ENCODE measurements at places on chromosomes 13 and 19.

DNA sequence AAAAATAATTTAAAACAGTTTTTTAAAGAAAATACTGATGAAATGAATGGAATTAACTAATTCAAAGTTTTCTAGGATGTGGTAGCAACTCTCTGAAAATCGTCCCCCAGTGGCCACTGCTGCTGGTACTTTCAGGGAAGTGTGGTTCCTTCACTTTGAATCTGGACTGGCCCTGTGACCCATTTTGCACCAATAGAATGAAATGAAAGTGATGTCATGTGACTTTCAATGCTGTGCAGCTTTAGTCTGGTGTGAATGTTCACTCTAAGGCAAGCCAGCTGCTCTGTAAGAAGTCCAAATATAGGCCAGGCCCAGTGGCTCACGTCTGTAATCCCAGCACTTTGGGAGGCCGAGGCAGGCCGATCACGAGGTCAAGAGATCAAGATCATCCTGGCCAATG, 26.4 kb upstream of the HNRNPA1L2 start:
- no peak for DNase-seq

DNA sequence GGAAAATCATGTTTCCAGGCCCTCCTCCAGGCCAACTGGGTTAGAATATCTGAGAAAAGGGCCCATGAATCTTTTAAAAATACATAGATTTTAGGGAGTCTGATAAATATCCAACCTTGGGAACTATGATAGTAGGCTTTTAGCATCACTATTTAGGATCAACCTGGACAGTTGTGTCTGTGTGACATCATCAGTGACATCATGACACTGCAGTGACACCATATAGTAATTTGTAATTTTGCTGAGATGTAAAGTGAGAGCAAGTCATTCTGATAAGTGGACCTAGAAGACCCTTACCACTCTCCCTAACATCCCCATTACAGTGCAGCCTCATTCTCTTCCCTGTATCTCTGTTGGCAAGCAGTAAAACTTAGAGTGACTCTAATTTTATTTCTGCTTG, 14.1 kb downstream of the GPALPP1 start:
- no peak for DNase-seq

- DNase-seq: no peak
Observed at GRCh38 chr13:101115762-101116171, 300.5 kb downstream of the NALCN start.

DNA sequence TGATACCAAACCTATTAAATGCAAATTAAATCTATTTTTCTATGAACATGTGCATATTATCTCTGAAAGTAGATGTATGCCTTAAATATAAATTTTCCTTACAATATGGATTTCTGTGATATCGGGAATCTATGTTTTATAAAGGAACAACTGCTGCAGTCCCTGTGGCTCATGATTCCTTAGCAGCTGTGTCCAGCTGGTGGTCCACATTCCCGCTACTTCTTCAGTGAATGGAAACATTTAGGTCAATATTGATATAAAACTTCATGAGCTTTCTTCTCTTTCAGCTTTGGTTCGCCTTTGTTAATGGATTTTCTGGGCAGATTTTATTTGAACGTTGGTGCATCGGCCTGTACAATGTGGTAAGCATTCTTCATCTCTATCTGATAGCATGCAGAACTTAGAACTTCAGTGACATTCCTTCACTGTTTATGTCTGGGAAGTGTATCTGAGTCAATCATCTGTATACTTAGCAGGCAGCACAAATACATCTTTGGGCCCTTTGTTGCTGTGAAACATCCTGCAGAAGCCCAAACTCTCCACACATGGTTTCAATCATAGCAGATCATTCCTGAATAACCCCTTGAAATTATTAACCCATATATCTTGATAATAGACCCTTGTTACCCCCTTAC, 223.9 kb downstream of the SHISA2 start:
- no peak for DNase-seq

DNA sequence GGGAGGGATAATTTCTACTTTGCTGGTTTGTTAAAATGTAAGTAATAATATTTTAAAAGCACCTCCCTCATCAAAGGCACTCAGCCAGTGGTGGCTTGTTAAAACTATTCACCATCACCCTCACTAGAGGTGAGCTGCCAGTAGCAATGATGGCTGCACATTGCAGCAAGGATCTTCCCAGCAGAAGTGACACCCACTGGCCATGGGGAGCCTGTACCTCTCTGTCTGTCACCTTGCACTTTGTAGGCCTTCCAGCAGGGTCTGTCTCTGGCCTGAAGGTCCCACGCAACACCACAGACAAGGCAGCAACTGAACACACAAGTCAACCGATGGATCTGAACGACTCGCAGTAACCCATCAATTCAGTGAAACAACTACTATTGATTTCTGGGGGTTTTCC, 47.3 kb upstream of the C13orf42 start:
- DNase-seq: no peak

GRCh38 chr13:50403311-50403710, 388.1 kb downstream of the KCNRG start:
- no peak for DNase-seq

GRCh38 chr19:5074830-5075394, 106.0 kb downstream of the KDM4B start:
- no peak for DNase-seq

DNA sequence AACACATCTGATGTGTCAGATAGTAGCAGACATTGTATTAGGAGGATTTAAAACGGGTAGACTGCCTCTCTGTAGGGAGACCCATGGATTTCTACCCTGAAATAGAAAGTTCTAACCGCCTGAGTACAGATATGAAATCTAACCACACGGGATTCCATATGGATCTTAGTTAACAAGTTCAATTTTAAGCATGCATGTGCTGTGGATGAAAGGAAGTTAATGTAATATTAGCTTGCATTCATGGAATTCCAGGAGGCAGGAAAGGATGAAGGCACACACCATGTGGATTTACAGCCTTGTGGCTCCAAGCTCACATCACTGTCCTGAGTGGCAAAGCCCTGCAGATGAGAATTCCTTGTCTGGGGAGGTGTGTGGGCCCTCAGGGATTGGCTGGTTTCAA, 120.6 kb upstream of the IRS2 start:
- DNase-seq: no peak

DNA sequence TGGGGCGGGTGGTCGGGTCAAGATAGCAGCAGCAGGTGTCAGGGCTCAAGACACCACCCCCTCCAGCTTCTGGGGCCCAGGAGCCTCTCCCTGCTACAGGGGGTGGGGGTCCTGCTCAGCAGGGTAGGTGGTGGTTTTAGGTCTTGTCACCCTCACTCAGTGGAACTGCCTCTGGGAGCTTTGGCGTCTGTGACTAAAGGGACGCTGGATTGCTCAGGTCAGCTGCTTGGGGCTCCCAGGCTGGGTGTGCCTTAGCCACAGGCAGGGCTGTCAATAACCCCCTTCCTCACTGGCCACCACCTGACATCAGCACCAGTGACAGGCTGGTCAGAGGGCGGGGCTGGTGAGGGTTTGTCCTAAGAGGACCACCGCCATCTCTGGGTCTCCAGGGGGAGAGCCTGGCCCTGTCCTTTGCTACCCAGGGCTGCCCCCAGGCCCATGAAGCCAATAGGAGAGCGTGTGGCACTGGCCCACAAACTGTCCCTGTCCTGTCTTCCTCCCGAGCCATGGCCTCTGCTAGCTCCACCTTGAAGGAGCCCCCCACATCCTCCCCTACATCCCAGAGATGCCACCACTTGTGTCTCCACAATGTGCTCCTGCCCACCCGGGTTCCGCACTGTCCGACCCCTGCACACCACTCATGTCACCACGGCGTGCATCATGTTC, 36.4 kb downstream of the MAU2 start:
- DNase-seq: no peak

DNA sequence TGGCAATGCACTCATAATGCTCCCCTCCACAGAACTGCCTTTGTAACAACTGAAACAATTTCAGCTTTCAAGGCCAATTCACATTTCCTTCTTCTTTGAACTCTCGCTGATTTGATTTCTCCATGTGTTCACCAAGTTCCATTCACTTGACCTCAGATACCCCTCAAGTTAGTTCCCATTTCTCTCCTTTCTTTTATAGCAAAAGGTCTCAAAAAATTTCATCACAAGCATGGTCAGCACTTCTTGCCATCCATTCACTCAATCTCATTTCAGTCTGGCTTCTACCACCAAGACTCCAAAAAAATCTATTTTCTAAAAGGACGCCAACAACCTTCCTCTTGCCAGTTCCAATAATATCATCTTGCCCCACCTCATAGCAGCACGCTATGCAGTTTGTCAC, 135.7 kb downstream of the DIAPH3 start:
- DNase-seq: no peak

DNA sequence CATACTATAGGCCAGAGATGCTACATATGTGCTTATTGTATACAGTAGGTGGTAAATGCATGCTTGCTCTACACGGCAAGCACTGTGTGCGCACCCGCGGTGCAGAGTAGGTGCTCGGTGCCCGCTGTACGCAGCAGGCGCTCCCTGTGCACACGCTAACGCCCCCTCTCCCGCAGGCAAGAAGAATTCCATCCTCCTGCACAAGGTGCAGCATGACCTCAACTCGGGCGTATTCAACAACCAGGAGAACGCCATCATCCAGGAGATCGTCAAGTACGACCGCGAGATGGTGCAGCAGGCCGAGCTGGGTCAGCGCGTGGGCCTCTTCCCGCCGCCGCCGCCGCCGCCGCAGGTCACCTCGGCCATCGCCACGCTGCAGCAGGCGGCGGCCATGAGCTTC, 17.7 kb downstream of the POLRMT start:
- DNase-seq: no peak

- DNase-seq: no peak
Observed at GRCh38 chr13:91361755-91362271, 14.3 kb downstream of the MIR17HG start.

DNA sequence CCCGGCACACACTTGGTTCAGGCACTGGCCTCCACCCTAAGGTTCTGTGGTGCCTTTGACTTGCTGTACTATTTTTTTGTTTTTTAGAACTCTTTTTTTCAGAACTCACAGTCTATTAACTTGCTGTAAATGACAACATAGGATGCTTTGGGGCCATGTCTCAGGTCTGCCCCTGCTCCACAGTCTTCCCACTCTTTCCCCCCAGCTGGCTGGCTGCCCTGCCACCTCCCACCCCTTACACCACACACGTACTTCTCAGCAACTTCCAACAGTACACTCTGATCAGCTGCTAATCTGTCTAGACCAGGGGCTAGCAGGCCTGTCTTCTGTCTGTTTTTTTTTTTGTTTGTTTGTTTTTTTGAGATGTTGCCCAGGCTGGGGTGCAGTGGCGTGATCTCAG, 8.1 kb downstream of the C19orf44 start:
- DNase-seq: no peak

- DNase-seq: no peak
Observed at GRCh38 chr13:50882816-50883435, 26.7 kb upstream of the RNASEH2B start.

DNA sequence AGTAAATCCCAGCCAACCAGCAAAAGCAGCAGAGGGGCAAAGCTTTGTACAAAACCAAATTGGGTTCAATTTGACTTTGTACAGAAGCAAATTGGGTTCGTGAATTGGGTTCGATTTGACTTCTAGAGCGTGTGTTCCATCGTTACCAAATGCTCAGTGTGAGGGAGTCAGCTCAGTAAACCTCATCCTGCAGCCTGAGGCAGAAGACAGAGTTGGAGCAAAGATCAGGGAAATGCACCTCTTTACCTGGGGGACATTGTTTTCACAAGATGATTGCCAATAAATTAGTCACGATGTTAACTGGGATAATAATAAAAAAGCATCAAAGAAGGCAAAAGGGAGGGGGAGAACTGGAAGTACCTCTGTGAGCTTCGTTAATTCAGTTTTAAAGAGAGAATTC, 1.5 kb downstream of the RAB20 start:
- no peak for DNase-seq

DNA sequence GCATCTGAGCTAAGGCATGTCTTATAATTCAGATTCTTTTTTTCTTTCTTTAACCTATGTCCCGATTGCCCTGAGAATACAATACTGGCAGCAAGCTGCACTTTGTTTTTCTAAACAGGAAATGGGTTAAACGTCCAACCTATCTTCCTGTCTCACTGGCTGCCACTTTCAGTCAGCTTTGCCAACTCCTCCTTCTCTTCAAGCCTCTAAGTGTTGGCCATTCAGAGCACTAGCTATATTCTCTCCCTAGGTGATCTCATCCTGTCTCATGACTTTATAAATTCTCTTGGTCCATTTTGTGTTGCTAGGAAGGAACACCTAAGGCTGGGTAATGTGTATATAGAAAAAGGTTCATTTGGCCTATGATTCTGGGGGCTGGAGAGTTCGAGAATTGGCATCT, 109.5 kb upstream of the TSC22D1 start:
- no peak for DNase-seq

DNA sequence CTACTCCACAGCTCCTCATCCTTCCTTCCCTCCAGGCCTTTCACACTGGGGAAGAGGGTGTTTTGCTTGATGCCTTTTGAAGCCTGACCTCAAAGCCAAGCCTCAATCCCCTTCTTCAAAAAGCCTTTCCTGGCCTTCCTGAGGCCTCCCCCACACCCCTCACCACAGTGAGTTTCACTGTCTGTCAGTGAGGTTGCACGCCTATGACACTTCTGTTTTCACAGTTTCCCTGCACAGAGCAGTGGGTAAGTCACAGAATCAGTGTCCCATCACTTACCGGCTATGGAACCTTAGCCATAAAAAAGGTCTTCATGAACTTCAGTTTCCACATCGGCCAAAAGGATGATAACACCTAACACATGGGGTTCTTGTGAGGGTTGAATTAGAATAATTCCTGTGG, 371.4 kb downstream of the UQCRFS1 start:
- no peak for DNase-seq

DNA sequence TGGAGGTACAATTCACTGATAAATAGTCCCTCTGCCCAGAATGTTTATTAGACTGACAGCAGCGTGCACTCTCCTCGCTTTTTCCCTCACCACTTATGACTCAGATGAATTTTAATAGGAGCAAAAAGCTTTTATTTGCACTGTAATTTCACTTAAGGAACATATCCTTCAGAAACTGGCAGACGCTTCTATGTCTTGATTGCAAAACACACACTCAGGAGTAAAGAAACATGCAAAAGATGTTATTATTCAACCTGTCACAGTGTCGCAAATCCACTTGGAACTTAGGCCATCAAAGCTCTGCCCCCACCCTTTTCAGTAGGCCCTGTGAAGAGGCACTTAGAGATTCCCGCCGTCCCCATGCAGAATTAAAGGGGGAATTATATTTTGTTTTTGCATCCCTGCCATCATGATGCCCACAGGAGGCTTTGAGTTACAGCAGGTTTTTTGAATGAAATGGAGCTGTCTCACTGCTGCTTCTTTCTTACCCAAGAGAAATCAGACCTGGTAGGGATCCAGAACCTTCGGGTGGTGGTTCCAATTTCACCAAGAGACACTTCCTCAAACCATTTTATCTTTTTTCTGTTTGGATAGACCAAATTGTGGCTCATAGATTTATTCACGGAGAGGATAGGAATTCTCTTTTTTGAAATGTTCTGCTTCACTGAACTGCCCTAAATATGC, 74.5 kb downstream of the GGACT start:
- no peak for DNase-seq

GRCh38 chr13:28041501-28041900, 53.0 kb upstream of the URAD start:
- no peak for DNase-seq

- no peak for DNase-seq
Observed at GRCh38 chr19:15216363-15216762, 15.6 kb upstream of the NOTCH3 start.

- DNase-seq: no peak
Observed at GRCh38 chr13:111278258-111278657, 42.2 kb upstream of the TEX29 start.

GRCh38 chr19:40800997-40801377, 2.0 kb downstream of the EGLN2 start:
- DNase-seq: no peak

- no peak for DNase-seq
Observed at GRCh38 chr13:40966298-40966697, 52.8 kb downstream of the ELF1 start.
